ENCODE measurements at places on chromosomes 13 and 19. TPM values are rescaled to one million over a fixed set of nuclear protein-coding genes. Genes with fewer than 3 reads are reported as not detected.

- peak; percentile 71 for DNase-seq
Observed at GRCh38 chr19:50325310-50326100, 3.7 kb downstream of the KCNC3 start.

GRCh38 chr13:111402441-111402840 lies 82.0 kb downstream of the TEX29 start:
- DNase-seq = no peak

DNA sequence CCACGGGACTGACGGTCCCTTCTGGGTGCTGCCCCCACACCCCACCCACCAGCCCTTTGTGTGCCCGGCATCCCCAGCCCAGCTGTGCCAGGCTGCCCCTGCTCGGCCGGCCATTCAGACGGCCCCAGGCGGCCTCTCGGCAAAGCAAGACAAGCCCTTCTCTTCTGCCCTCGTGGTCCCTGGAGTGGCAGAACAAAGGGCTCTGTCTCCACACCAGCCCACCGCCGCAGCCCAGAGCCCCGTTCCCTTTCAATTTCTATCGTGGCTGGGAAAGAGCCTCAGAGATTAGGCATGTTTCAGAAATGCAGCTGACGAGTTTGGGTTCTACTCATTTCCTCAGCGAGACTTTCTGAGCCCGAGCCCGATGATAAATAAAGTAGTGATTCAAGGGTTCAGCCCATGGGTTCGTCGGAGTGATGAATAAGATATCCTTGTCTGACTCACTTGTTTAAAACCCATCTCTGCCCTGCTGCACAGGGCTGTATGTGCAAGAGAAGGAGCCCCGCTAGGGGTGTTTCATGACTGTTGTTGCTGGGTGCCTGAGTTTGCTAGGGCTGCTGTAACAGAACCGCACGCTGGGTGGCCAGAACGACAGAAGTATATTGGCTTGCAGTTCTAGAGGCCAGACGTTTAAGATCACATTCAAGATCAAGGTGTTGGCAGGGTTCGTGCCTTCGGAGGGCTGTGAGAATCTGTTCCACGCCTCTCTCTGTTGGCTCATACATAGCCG lies 4.3 kb downstream of the MYO9B start:
- DNase-seq = peak; percentile 37

DNA sequence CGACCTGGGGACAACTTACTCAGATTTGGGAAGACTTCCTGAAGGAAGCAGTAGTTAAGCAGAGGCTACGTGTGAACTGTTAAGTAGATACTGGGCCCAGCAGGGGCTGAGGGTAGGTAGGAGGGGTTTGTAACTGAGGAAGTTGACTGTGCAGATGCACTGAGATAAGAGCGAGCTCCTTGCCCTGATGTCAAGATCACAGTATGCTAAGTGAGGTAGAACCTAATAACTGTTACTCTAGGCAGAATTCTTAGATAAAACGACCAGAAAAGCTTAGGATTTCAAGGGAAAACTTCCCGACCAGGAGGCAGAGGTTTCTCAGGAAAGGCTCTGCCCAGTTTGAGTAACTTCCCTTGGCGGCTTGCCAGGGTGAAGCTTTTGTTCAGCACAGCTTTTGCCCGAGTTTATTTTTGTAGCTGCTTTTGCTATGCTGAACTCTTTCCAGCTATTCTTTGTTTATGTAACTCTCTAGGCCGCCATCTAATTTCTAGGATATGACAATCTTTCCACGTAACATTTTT lies 632.1 kb downstream of the DIAPH3 start:
- no peak for DNase-seq

TPTE2 gene
- total RNA-seq = not detected

RDH8 gene
- total RNA-seq = not detected

Data from T-helper 17 cell (primary cell).